ENCODE measurements at places on chromosomes 7 and 10. TPM values are rescaled to one million over a fixed set of nuclear protein-coding genes. Genes with fewer than 3 reads are reported as not detected.

DNA sequence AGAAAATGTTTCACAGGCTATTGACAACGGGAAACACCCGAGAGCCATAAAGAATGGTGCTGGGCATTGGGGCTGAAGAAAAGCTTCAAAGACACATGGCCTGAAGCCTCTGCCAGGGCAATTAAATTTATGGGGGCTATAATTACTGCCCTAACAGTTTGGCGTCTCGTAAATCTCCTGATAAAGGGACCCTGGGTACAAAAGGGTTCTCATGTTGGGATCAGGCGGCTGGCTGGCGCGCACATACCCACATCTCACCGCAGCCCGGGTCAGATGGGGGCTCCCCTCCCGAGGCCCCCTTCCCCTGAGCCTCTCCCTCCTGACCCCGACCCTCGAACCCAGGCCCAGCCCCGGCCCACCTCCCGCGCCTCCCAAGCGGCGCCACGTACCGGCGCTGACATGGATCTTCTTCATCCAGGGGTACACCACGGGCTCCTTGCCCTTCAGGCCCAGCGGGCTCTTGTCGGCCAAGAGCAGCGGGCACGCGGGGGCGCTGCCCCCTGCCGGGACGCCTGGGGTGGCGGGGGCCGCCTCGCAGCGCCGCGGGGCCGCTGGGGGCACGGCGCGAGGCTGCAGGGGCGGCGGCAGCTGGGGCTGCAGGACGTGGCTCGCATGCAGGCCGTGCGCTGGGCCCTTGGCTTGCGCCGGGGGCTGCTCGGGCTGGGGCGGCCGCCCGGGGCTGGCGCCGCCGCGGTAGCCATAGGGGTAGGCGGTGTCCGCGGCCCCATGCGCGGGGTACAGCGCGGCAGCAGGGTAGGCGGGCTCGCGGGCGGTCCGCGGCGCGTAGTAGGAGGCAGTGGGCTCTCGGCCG lies 623 bp downstream of the HOXA4 start:
- no peak for DNase-seq
- H3K4me3 ChIP-seq = peak overlapping the region; percentile 53
- H3K36me3 ChIP-seq = no peaks in the 10 kb centered on the region
- H3K4me1 ChIP-seq = peaks cover 4% of the 10 kb centered on the region

GRCh38 chr7:91191771-91192170 lies 72.5 kb upstream of the FZD1 start:
- no peak for DNase-seq
- H3K4me3 ChIP-seq = no peak overlapping the region
- H3K27me3 ChIP-seq = no peaks in the 10 kb centered on the region
- no peaks in the 10 kb centered on the region for H3K36me3 ChIP-seq

DNA sequence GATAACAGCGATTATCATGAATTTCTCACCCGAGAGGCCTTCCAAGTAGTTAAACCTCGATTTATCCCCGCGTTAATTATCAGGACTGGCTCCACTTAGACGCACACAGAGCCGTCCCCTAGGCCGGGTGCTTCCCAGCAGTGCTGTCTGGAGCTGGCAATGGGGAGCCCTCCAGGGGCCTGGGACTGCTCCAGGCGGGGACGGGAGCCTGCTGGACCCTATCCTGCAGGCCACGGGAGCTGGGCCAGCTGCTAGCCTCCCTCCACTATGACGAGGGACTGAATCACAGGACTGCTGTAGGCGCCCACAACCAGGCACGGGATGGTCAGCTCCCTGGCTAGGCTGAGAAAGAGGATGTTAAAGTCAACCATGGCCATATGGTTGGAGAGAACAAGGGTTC lies 229.1 kb downstream of the ELFN1 start:
- H3K27me3 ChIP-seq = no peaks in the 10 kb centered on the region
- no peak overlapping the region for H3K4me3 ChIP-seq
- peaks cover 46% of the 10 kb centered on the region for H3K36me3 ChIP-seq
- H3K4me1 ChIP-seq = peaks cover 4% of the 10 kb centered on the region

- H3K4me1 ChIP-seq = no peaks in the 10 kb centered on the region
- peaks cover 14% of the 10 kb centered on the region for H3K27me3 ChIP-seq
- DNase-seq = no peak
- H3K4me3 ChIP-seq = no peak overlapping the region
Measured at GRCh38 chr7:29825775-29826529, 19.6 kb downstream of the WIPF3 start.

The UCN3 gene
- not detected for total RNA-seq

GRCh38 chr10:28343252-28343651 lies 40.4 kb upstream of the MPP7 start:
- H3K36me3 ChIP-seq = no peaks in the 10 kb centered on the region
- peaks cover 3% of the 10 kb centered on the region for H3K4me1 ChIP-seq
- no peak overlapping the region for H3K27ac ChIP-seq

GRCh38 chr10:118569241-118569881 lies 26.1 kb downstream of the PRLHR start:
- H3K27me3 ChIP-seq = no peaks in the 10 kb centered on the region
- H3K4me3 ChIP-seq = no peak overlapping the region
- no peaks in the 10 kb centered on the region for H3K4me1 ChIP-seq

DNA sequence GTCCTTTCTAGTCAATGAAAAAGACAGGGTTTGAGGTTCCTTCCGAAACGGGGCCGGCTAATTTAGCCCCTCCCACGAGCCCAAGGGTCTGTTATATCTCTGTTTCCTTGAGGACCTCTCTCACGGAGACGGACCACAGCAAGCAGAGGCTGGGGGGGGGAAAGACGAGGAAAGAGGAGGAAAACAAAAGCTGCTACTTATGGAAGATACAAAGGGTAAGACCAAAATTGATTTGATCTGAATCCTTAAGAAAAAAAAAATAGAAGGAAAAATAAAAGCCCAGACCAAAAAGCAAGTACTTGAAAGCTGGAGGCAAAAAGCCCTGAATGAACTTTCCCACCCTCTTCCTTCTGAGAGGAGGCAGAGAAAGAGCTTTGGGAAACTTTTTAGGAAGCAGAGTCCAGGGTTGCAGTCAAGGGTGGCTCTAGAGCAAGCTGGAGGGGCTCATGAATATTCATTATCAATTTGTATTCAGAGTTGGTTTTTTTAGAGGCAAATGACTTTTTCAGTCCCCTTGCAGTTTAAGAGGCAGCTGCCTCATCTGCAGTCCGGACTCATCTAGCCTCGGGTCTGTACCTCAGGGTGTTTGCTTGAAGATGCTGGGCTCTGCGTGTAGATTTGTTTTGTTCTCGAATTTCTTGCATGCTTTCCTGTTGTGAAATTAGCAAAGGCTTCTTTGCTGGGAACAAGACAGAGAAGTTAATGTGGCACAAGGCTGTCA lies at the start of gene ENTPD1:
ENTPD1 (plus strand) TSS at position 123 of the 721 bp plus-strand sequence; CDS start at position 200, 77 bp downstream.
- DNase-seq = no peak
- no peaks in the 10 kb centered on the region for H3K36me3 ChIP-seq
- peaks cover 3% of the 10 kb centered on the region for H3K27me3 ChIP-seq
- H3K4me3 ChIP-seq = peak within 1 kb of the TSS; percentile 23
- H3K27ac ChIP-seq = no peak within 1 kb of the TSS
- no peaks in the 10 kb centered on the region for H3K4me1 ChIP-seq

DNA sequence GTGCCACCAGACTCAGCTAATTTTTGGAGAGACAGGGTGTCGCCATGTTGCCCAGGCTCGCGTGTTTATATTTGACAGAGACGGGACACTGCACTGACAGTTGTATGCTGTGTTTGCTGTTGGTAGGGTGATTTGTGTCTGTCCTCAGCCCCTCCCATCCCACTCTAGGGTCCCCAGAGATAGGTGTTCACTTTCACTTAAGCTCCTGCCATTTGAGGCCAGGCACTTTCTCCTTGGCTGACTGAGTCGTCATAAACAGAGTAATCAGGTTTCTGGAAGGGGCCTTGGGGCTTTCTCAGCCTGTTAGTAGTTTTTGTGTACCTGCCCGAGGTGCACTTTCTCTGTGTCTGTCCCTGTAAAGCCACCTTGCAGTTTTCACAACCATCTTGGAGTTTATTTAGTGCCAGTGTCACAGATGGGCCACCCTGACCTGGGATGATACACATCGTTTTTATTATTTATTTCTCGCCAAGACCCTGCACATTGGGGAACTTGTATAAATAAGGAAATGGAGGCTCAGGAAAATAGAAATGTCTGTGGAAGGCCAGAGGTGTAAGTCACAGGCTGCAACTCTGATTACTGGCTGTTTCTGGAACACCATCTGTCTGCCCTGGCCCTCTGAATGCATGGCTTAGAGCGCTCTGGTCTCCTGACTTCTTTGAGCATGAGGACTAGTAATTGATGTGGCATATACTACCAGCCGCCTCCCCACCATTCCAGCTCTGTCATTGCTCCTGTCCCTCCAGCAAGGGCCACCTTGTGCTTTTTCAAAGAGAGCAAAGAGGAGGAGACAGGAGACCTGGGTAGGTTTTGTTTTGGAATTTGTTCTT lies 81.9 kb upstream of the PDCD4 start:
- H3K36me3 ChIP-seq = no peaks in the 10 kb centered on the region
- H3K4me1 ChIP-seq = peaks cover 11% of the 10 kb centered on the region
- no peak overlapping the region for H3K4me3 ChIP-seq
- H3K27me3 ChIP-seq = no peaks in the 10 kb centered on the region
- H3K27ac ChIP-seq = no peak overlapping the region

DNA sequence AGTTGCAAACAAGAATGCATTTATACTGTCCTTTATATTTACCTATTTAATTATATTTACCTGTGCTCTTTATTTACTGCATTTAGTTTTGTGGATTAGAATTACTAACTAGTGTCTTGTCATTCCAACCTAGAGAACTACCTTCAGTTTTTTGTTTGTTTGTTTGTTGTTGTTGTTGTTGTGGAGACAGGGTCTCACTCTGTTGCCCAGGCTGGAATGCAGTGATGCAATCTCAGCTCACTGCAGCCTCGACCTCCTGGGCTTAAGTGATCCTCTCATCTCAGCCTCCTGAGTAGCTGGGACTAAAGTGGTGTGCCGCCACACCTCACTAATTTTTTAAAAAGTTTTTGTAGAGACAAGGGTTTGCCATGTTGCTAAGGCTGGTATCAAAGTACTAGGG lies 156.4 kb upstream of the AKR1E2 start:
- H3K4me1 ChIP-seq = no peaks in the 10 kb centered on the region
- no peak overlapping the region for H3K4me3 ChIP-seq
- no peak overlapping the region for H3K27ac ChIP-seq
- H3K27me3 ChIP-seq = no peaks in the 10 kb centered on the region
- no peaks in the 10 kb centered on the region for H3K36me3 ChIP-seq

DNA sequence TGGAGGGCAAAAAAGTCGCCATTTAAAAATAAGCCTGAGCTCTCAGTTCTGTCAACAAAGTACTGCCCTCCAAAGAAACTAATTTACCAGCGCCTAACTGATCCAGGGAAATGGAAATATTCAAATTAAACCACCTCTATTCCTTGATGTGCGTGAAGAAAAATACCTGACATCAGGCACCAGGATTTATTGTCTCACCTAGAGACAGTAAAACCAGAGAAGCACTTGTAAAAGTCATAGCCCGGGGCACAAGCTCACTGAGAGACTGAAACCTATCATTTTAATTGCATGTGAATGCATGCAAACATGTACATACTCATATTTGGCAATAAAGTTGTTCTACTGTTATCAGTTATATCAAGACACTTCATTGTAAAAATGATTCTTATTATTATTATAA lies 147.3 kb upstream of the VSTM2A start:
- no peaks in the 10 kb centered on the region for H3K4me1 ChIP-seq
- no peaks in the 10 kb centered on the region for H3K27me3 ChIP-seq
- no peak for DNase-seq

GRCh38 chr7:110918949-110919548 lies 171.9 kb upstream of the LRRN3 start:
- no peak for DNase-seq
- H3K4me3 ChIP-seq = no peak overlapping the region
- no peaks in the 10 kb centered on the region for H3K36me3 ChIP-seq
- no peak overlapping the region for H3K27ac ChIP-seq

DNA sequence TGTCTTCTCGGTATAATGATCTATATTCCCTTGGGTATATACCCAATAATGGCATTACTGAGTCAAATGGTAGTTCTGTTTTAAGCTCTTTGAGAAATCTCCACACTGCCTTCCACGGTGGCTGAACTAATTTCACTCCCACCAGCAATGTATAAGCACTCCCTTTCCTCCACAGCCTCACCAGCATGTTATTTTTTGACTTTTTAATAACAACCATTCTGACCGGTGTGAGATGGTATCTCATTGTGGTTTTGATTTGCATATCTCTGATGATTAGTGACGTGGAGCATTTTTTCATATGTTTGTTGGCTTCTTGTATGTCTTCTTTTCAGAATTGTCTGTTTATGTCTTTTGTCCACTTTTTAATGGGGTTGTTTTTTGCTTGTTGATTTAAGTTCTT lies 33.6 kb downstream of the KIAA1217 start:
- no peaks in the 10 kb centered on the region for H3K4me1 ChIP-seq
- H3K4me3 ChIP-seq = no peak overlapping the region
- no peaks in the 10 kb centered on the region for H3K36me3 ChIP-seq
- peaks cover 6% of the 10 kb centered on the region for H3K27me3 ChIP-seq
- no peak overlapping the region for H3K27ac ChIP-seq
- DNase-seq = no peak

All from T-cell (primary cell).